ENCODE measurements at places on chromosomes 7 and 10.

DNA sequence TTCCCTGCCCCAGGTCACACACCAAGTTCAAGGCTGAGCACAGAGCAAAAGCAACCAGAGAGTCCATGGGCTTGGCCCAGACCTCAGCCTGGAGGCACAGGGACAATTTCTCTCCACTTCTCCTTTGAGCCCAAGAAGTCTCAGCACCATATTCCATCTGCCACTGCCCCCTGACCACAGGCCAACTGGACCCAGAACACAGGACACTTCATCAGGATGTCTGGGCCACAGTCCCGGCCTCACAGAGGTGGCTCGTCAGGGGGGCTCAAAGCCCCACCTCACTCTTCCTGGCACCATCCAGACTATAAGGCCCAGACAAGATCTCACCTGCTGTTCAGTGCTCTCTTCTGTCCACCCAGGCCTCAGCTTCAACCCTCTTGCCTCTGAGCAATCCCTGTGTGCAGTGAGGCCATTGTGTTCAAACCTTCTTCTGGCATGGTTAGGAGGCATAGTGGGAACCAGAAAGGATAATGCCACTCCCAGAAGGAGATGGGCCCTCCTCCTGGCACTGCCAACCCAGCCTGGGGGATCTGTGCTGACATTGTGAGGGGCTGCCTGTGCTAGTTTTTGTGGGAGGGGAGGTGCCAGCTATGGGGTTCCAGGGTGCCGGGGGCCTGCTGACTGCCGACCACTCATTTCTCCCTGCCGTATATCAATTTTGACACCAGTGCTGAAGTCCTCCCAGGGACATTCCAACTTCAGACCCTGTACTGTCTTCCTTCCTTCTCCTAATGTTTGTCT lies 49.7 kb upstream of the ANTXRL start:
- no peak for DNase-seq

DNA sequence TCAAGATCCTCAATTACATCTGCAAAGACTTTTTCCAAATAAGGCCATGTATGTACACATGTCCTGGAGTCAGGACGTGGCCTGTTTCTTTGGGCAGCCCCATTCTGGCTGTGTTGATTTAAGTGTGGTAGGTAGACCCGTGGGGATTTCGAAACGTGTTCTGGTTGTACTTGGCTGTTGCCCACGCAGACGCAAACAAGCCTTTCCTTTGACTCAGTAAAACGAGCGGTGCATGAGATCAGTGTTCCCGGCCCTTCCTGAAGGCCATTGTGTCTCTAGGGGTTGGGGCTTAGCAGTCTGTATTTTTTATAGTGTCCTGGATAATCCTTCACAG lies 64.8 kb upstream of the DNAJB6 start:
- DNase-seq, result no peak

DNA sequence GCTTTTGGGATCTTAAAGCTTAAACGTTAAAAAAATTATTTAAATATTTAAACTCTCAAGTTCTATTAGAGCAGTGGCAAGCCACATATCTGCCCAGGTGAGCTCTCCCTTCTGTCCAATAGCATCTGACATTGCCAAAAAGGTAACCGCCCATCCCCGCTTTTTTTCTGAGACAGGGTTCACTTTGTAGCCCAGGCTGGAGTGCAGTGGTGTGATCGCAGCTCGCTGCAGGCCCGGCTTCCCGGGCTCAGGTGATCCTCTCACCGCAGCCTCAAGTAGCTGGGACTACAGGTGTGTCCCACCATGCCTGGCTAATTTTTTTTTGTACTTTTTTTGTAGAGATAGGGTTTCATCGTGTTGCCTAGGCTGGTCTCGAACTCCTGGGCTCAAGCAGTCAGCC lies 83.2 kb downstream of the RBM33 start:
- DNase-seq, result no peak

DNA sequence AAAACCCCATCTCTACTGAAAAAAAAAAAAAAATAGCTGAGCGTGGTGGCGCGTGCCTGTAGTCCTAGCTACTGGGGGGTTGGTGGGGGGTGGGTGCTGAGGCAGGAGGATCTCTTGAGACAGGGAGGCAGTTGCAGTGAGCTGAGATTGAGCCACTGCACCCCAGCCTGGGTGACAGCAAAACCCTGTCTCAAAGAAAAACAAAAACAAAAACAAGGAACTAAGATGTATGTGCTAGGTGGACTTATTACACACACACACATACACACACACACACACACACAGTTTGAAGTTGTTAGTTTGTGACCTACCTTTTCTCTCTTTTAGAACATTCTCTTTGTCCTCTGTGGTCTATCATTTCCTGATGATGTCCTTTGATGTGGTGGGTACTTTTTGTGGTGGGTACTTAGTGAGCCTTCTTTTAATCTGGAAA lies 53.5 kb downstream of the EXOC6 start:
- DNase-seq, result no peak

GRCh38 chr10:113004069-113004618 lies 54.1 kb downstream of the TCF7L2 start:
- no peak for DNase-seq

- no peak for DNase-seq
These were observed 161.4 kb downstream of the CCDC3 start for GRCh38 chr10:12839941-12840611.

DNA sequence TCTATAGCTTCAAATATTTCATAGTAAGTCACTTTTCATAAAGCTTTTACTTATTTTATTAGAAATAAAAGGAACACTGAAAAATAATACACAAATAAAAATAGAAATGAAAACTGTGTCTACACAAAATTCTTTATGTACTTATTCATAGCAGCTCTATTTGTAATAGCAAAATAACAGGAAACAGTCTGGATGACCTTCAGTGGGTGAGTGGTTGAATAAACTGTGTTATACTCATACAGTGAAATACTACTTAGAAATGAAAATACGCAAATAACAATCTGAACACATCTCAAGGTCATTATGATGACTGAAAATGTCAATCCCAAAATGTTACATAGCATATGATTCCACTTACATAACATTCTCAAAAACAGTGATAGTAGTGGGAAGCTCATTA lies 138.7 kb upstream of the PCLO start:
- no peak for DNase-seq

DNA sequence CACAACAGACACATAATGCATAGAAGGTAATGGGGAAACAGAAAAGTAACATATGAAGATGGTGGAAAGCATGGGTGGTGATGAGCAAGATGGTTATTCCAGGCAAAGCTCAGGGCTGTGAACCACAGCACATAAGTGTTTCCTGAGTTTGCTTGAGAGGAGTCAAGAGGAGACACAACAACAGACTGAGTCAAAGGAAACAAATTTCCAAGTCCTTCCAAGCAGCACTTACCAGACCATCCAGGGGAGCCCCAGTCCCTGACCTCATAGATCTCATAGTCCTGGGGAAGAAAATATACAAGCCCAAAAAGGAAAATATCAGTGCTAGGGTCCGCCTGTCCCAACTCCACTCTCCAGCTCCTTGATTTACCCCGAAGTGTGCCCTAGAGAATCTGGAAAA lies 216.6 kb upstream of the FZD1 start:
- DNase-seq, result no peak

GRCh38 chr7:104791080-104791479 lies 222.9 kb upstream of the KMT2E start:
- no peak for DNase-seq

GRCh38 chr7:74511345-74511744 lies 57.6 kb downstream of the GTF2IRD1 start:
- DNase-seq, result no peak

DNA sequence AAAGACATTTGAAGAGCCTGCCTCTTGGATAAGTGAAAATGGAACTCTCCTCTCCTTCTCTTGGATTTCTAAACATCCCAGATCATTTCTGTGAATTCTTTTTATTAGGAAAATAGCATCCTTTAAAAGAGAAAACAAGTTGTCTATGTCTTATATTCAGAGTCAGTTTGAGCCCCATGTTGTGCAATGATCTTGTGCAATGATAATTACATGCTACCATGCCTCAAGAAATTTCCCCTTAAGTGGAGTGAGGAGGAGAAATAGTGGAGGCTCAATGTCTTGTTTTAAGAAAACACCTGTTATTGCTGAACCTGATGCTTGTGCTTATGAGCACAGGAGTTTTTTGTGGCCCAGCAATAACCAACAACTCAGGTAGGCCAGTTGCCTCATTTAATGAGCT lies 103.6 kb downstream of the NPSR1 start:
- no peak for DNase-seq

DNA sequence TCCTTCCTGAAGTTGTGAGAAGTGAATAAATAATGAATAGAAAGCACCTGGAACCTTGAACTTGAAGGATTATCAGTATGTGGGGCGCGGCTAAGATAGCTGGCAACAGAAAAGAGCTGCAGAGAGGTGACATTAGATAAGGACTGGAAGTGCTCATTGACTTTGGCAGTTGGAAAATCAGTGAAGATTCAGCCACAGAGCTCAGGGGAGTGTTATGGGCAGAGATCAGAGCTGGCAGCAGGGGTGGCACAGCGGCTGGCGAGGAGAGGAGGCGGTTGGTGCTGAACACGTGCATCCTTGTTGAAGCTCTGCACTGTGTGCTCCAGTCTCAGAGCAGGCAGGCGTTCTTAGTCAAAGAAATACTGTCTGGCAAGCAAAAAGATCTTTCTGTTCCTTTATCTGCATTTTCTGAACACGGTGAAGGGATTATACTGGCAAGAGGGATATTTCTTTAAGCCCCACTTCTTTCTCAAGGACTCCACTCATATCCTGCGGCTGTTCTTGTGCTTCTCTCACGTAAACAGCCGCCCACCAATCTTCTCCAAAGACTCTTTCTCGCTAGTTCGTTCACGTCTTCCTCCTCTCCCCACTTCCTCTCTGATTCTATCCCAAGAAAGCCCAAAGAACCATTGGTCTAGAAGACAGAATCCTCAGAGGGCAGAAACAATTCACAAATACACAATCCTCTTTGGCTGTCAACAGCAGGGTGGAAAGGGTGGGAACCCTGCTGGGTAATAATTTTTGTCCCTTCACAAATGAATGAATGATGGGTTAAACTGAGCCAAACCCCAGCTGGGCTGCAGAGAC lies 38.6 kb upstream of the ADD3 start:
- no peak for DNase-seq

- no peak for DNase-seq
These were observed 18.3 kb upstream of the PODXL start for GRCh38 chr7:131574741-131575140.

- DNase-seq, result no peak
These were observed 57.4 kb downstream of the CAV1 start for GRCh38 chr7:116582164-116582732.

- no peak for DNase-seq
These were observed 18.9 kb upstream of the TMEM140 start for GRCh38 chr7:135128931-135129330.
